ENCODE measurements at places on chromosomes 6 and 20. TPM values are rescaled to one million over a fixed set of nuclear protein-coding genes. Genes with fewer than 3 reads are reported as not detected.

DNA sequence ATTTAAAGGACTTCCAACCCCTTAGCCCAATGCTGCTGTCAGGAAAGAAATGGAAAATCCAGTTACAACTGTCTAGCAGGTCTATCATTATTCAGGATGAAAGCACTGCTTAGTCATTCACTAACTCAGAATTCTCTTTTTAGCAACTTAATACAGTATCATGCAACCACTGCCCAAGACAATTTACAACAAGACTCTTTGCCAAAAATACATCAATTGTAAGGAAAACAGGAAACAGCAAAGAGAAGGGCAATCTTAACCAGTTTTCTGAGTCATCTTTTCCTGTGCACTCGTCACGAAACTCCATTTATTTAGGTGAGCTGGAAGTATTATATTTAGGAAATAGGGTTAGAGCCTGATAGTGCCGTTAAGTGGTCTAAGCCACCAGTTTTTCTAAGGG lies 1197.7 kb upstream of the CITED2 start:
- DNase-seq, result no peak

Gene C20orf202
- not detected for total RNA-seq

DNA sequence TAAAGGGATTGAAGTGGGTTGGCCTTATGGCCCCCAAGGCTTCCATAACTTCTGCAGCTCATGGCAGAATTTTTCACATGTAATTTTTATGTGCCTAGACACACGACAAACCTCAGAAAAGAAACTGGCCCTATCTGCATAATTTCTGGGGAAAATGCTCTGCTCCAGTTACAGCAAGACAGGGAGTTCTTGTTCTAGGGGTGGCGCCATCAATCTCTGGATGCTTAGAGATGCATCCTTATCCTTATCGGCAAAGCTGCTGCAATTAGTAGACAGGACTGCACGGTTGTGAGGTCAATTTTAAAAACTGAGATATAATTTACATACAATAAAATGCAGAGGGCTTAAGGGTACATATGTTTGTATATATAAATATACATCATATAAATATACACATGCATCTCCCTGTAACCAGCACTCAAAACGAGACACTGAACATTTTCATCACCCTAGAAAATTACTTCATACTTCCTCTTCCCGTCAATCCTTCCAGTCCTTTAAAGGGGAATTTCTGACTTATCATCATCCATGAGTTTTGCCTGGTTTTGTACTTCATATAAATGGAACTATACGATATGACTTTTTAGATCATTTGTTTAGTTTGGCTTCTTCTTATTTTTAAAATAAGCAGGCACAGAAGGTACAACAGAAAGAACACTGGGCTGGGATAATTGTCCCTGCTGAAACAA lies 10.2 kb downstream of the ELMO2 start:
- no peak for DNase-seq

- DNase-seq, result no peak
Measured at GRCh38 chr20:40521962-40522361, 167.1 kb downstream of the MAFB start.

GRCh38 chr6:138031417-138031816 lies 75.8 kb downstream of the PERP start:
- no peak for DNase-seq

All from activated CD4-positive, alpha-beta memory T cell treated with anti-CD3 and anti-CD28 coated beads for 36 hours (primary cell).